Heart left ventricle (tissue), 16 donors: ENCODE measurements at places on chromosomes 7 and 10. TPM values are rescaled to one million over a fixed set of nuclear protein-coding genes. Genes with fewer than 3 reads are reported as not detected.

DNA sequence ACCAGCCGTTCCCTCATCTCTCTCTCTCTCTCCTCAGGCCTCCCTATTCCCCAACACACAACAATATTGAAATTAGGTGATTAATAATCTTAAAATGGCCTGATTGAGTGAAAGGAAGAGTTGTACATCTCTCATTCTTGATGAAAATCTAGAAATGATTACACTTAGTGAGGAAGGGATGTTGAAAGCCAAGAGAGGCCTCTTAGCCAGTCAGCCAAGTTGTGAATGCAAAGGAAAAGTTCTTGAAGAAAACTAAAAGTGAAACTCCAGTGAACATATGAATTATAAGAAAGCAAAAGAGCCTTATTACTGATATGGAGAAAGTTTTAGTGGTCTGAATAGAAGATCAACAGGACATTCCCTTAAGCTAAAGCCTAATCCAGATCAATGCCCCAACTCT lies 695.1 kb downstream of the GRID1 start:
- no peak overlapping the region for H3K4me3 ChIP-seq
- H3K36me3 ChIP-seq, result no peaks in the 10 kb centered on the region
- H3K27me3 ChIP-seq, result no peaks in the 10 kb centered on the region
- H3K27ac ChIP-seq, result no peak overlapping the region
- no peak for DNase-seq

DNA sequence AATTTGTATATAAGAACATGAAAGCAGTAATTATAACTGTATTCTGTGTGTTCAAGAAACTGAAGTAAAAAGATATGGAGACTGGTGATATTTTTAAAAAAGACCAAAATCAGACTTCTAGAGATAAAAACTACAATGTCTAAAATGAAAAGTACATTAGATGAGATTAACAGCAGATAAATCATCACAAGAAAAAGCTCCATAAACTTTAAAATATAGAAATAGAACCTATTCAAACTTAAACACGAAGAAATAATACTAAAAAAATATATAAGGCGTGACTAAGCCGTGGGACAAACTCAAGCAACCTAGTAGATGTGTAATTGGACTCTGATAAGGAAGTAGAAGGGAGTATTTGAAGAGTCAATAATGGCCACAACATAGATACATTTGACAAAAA lies 189.1 kb upstream of the ZMIZ1 start:
- no peaks in the 10 kb centered on the region for H3K36me3 ChIP-seq
- no peak overlapping the region for H3K4me3 ChIP-seq
- H3K4me1 ChIP-seq, result no peaks in the 10 kb centered on the region
- H3K27ac ChIP-seq, result no peak overlapping the region
- no peak for DNase-seq
- H3K27me3 ChIP-seq, result no peaks in the 10 kb centered on the region

DNA sequence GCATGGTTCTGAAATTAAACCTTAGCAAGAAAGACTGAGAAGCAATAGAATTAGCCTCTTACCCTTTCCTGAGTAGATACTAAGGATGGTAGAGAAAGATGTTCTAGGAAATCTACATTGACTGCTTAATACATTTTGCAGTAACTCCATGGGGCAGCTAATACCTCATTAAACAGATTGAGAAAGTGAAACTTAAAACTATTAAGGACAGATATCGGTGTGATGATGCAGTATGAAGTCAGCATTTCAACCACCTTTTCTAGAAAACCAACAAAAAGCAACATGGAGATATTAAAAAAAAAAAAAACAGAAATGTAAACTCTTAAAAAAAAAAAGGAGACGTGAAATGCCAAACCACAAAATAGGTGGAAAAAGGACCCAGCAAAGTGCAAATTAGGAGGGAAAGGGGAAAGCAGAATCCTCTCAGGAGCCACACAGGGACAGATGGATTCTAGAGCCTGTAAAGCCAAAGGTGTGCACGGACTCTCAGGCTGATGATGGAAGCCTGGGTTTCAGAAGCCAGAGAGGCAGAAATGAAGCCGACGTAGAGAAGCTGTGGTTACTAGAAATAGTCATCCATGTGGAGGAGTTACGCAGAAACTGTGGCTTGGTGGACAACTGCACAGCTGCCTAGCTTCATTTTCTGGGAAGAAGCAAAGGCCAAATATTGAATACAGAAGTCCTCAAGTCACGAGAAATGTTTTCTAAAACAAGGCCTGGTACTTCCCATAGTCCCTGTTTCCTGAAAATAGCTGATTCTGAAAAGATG lies 38.1 kb upstream of the GPR141 start:
- H3K4me1 ChIP-seq, result no peaks in the 10 kb centered on the region
- H3K36me3 ChIP-seq, result no peaks in the 10 kb centered on the region
- no peak for DNase-seq
- no peak overlapping the region for H3K27ac ChIP-seq

IDI2 gene
- 0.21 TPM for total RNA-seq

AGBL3 gene
- 0.63 TPM for total RNA-seq
